ENCODE measurements at places on chromosomes 7 and 10.

DNA sequence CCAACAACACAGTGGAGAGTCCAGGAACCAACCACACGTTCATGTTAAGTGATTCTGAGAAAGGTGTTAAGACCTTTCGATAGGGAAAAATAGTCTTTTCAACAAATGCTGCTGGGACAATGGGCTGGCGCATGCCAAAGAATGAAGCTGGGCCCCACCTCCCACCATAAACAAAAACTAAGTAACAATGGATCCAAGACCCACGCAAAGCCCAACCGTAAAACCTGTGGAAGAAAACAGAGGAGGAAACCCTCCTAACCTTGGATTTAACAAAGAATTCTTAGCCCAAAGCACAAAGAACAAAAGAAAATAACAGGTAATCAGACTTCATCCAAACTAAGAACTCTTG is 272.8 kb downstream of the ELFN1 start:
- DNase-seq: no peak

DNA sequence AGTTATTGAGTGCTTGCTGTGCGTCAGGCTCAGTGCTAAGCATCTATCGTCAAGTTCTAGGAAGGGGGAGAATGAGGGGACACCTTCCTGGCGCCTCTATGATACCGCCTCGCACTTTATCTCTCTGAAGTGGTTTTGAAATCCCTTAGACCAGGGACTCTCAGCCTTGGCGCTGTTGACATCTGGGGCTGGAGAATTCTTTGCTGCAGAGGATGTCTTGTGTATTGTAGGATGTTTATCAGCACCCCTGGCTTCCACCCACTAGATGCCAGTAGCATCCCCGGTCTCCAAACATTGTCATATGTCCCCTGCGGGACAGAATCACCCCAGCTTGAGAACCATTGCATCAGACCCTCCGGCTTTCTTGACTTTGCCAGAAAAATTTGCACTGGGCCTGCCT is 285.5 kb downstream of the CCDC3 start:
- DNase-seq: no peak

- no peak for DNase-seq
Measured at GRCh38 chr10:132493756-132494290, 43.8 kb upstream of the INPP5A start.

DNA sequence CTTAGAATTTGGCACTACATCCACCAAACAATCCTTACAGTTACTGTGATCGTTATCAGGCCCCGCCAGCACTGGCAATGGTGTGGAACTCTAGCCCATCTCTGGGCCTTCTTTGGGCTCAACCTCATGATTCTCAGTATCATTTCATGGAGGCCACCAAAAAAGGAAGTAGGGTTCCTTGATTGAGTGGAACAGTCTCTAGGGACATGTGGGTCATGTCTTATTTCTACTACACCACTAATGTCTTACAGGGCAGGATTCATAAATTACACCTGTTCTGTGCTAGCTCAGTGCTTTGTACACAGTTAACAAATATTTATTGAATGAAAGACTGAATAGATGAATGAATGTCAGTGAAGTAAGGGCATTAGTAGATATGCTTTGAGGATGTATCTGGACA is 53.9 kb downstream of the AP3M1 start:
- DNase-seq: no peak

GRCh38 chr10:72261784-72262404 is 11.8 kb upstream of the DDIT4 start:
- no peak for DNase-seq

GRCh38 chr7:26198133-26198780 is 2.3 kb downstream of the HNRNPA2B1 start:
- no peak for DNase-seq

- DNase-seq: peak; percentile 16
Measured at GRCh38 chr10:14879124-14879927, 660 bp downstream of the SUV39H2 start.

- no peak for DNase-seq
Measured at GRCh38 chr10:22912763-22913384, 15.0 kb upstream of the ARMC3 start.

DNA sequence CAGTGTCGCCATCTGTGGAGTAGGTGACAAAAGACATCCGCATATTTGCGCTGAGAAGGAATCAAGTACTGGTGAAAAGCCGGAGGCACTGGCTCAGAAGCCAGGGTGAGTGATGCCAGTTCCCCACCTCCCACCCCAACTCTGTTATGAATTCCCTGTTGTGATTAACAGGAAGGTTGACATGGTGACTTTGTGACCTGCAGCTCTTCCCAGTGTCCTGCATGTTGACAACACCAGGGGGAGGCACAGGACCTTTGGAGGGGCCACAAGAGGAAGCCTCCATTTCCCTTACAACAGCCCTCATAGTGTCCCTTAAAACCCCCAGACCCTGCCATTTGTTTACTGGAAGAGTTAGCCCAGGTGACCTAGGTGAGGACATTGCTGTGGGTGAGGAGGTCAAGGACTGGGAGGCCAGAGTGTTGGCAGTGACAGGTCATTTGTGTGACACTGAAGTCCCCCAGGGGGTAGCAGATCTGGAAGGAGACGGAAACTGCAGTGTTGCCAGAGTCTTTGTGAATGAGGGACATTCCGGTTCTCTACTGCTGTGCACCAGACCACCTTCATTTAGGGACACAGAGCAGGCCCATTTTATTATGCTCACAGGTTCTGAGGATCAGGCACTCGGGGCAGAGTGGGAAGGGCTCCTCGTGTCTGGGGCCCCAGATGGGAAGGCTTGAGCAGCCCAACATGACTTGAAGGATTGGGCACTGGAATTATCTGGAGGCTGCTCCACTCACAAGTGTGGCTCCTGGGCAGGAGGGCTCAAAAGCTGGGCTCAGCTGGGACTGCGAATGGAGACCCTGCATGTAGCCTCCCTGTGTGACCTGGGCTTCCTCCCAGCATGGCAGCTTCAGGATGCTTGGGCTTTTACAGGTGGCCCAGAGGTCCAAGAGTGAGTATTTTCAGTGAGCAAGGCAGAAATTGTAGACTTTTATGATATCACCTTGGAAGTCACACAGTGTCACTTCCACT is 13.0 kb upstream of the ANTXRL start:
- no peak for DNase-seq

DNA sequence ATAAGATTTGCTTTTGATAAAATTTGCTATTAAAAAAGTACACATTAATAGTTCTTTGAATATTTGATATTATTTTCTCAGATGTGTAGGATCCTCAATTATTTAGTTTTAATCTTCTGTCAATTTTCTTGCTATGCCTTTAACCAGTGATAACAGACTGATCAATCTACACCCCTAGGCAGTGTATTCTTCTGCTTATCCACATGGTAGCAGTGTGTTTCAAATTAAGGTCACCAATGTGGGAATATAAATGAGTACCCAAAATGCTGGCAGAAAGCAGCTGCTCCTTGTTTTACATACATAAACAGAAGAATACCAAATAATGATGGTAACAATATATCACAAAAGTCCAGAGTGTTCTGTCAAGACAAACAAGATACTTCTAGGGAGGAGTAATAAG is 87.0 kb downstream of the SKAP2 start:
- DNase-seq: no peak

DNA sequence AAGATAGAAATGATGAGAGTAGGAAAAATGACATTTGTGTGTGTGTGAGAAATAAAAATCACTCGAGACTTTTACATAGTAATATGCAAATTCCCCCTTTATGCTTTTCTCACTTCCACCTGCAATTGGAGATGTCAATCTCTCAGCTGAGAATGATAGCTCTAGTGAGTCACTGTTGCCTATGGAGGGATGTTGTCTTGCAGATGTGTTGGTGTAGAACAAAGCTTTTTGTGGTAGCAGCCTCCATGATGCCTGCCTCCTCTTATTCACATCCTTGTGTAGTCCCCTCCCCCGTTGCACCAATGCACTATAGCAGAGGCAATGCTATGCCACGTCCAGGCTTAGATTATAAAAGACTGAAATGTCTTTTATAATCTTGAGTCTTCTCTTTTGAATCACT is 33.8 kb downstream of the SPAG6 start:
- no peak for DNase-seq

DNA sequence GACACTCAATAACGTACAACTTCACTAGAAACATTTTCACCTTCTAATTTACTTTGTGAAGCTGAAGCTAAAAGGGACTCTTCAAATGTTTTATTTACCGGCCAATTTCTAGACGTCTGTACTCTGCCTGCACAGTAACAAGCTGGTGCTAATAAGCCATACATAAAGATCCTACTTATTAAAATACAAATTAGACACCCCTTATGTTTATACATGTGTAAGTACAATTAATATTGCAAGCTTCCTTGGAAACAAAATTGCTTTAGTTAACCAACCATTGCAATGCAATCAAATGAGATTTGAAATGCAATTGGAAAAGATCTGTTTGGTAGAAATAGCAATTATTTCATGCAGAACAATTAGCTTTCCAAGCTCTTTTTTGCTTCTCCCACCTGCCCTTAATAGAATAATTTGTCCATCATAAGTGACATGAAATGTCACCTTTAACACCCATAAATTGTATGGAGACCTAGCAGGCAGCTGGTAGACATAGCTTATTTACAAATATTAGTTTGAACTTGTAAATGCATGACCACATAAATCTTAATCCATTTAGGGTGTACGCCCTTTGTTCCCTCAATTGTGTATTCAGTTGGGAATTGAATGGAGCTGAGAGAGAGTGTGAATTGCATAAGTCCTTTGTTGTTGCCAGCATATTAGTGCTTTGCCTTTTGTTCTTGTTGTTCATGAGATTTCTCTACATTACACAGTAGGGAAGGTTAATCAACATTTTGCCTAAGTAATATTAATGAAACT is 277.1 kb downstream of the CACNA2D1 start:
- no peak for DNase-seq

DNA sequence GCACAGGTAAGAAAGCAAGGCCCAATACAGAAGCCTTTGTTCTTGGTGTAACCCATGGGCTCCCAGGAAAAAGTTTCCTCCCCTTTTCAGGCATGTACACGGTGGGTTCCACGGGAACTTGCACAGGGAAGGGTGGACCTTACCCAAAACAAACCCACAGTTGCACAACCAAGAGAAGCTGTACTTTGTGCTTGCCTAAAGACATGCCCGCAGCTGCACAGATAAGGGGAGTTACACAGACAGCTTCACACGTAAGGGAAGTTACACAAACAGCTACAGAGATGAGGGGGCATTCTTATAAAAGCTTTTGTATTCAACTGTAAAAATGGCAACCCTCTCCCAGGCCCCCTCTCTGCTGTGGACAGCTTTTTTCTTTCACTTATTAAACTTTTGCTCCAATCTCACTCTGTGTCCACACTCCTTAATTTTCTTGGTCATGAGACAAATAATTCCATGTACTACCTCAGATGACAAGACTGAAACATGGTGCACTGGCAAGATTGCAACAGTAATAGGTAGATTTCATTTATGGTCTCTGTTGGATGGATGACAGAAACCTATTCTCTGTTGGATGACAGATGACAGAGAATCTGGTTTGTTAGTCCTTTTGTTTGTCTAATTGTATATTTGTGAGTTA is 72.9 kb downstream of the ATE1 start:
- DNase-seq: no peak

DNA sequence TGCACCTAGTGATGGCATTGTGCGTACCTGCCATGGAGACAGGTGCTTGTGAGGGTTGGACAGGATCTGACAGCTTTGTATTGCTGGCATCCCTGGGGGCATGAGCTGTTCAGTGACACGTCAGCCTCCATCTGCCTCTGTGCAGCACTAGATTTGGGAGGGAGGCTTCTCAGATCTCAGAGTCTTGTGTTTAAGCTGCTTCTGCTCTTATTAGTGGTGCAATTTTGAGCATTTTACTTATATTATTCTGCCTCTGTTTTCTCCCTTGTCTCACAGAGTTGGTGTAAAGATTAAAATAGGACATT is 5.1 kb downstream of the ARHGAP22 start:
- no peak for DNase-seq

DNA sequence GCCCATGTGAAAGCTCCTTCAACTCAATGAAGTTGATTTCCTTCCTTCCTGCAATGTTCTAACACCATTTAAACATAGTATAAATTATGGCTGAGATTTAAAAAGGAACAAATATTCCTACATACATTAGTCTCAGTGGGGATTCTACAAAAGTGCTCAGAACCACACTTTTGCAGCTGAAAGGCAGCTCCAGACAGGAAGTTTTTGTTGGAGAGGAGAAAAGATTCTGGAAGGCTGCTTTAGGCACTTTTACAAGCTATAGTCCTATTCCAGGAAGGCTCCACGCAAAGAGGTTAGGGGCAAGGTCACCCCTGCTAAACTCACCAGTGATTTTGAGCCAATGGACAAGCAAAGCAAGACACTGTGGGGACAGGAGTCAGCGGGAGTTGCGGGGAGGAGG is 179.2 kb upstream of the CDCA7L start:
- no peak for DNase-seq

DNA sequence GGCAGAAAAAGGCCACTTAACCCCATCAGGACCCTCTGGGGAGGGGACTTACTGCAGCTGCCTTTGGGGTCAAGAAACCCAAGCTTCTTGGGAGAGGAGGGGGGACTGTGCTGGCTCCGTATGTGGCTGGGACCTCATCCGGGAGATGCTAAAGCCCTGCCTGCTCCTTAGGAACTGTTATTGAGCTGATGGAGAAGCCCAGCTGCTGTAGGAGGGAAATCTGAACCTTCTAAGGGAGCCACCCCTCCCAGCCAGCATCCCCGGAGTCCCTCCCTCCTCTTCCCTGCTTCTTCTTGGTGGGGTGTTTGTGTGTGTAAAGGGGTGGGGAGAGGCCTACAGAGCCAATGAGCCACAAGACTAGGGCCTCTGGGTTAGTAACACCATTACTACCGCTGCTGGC is 8.2 kb downstream of the KCNIP2 start:
- no peak for DNase-seq

- no peak for DNase-seq
Measured at GRCh38 chr7:156384706-156385105, 255.9 kb upstream of the RNF32 start.

- DNase-seq: no peak
Measured at GRCh38 chr10:12491491-12491890, 142.1 kb downstream of the CAMK1D start.

- DNase-seq: no peak
Measured at GRCh38 chr10:127441350-127442219, 107.5 kb upstream of the NPS start.

DNA sequence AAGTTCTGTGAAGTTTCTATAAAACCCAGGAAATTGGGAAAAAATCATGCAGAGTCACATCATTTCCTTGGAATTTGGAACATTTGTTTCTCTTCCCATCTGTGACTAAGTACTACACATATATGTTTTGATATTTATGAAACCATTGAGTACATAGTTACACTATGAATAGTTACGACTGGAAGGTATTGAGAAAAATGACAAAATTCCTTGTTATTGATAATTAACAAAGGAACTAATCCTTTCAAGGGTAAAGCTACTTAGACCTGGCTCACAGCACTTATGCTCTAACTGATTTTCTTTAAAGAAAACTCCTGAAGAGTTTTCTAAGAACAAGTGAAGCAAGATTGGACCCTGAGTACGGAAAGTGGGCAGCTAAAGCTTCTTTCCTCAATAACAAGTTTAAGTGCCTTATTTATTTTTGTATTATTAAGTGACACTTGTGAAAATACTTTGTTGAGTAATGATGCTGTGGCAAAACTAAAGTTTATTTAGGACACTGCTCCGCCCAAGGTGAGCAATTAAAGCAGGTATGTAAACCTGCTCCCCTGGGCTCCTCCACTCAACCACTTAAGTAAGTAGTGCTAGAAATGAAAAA is 12.0 kb upstream of the GLCCI1 start:
- DNase-seq: no peak

GRCh38 chr10:132786884-132787494 is 1.0 kb upstream of the NKX6-2 start:
- no peak for DNase-seq
